ENCODE measurements at places on chromosomes 5 and 9.

- no peaks in the 10 kb centered on the region for H3K27me3 ChIP-seq
- no peaks in the 10 kb centered on the region for H3K4me1 ChIP-seq
- no peak overlapping the region for H3K27ac ChIP-seq
- H3K4me3 ChIP-seq, result no peak overlapping the region
These were observed 112.9 kb upstream of the ACTBL2 start for GRCh38 chr5:57595523-57595991.

DNA sequence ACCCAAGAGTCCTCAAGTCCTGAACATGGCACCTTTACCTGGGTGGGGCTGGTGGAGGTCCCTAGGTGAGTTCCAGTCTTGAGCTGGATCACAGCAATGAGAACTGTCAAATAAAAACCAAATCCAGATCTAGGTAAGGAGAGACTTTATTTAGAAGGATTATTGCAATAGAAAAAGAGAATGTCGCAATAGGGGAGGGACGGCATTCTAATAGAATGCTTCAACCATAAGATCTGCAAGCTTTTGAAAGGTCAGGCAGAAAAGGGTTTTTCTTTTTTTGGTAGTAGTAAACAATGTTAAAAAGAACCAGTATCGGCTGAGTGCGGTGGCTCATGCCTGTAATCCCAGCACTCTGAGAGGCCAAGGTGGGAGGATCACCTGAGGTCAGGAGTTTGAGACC is 5.2 kb upstream of the GCNT1 start:
- H3K4me1 ChIP-seq, result no peaks in the 10 kb centered on the region
- no peak overlapping the region for H3K27ac ChIP-seq

DNA sequence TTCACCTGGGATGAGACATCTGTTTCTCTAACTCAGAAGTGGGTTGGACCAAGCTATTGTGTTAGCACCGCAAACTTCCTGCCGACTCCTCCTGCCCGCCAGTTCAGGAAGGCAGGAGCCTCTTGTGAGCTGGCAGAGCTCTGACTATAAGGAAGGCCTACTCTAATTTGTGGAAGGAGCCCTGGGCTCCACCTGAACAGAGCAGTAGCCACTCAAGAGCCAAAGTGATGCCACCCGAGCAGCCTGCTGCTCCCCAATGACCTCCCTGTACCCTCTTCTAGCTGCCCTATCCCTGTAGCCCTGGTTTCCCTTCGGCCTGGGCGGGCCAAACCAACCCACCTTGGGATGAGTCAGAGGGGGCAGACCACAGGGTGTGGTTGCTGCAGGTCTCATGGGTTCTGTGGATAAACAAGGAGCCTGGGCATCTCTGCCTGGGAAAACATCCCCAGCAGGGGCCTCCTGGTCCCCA is 81.6 kb downstream of the PSD2 start:
- H3K27ac ChIP-seq, result no peak overlapping the region
- H3K27me3 ChIP-seq, result no peaks in the 10 kb centered on the region
- DNase-seq, result no peak
- no peak overlapping the region for H3K4me3 ChIP-seq

DNA sequence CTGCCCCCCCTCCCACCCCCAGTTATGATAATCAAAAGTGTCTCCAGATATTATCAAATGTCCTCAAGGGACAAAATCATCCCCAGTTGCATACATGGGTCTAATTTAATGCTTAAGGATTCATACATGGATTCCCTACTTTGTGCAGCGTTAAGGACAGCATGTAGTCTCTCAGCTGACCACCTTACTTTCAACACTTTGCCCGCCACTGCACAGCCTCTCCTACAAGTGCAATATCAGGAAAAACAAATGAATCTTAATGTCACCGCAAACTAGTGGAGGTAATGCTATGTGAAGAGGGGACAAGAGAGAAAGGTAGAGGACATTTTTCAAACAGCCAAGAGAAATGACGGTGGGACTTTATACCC is 78.6 kb downstream of the TLE1 start:
- no peak overlapping the region for H3K4me3 ChIP-seq
- no peak overlapping the region for H3K27ac ChIP-seq
- peaks cover 12% of the 10 kb centered on the region for H3K4me1 ChIP-seq
- DNase-seq, result no peak

GRCh38 chr5:148776261-148776660 is 50.1 kb upstream of the ADRB2 start:
- H3K27ac ChIP-seq, result no peak overlapping the region
- H3K27me3 ChIP-seq, result no peaks in the 10 kb centered on the region
- H3K4me3 ChIP-seq, result no peak overlapping the region
- no peaks in the 10 kb centered on the region for H3K36me3 ChIP-seq
- H3K4me1 ChIP-seq, result peaks cover 34% of the 10 kb centered on the region
- no peak for DNase-seq

DNA sequence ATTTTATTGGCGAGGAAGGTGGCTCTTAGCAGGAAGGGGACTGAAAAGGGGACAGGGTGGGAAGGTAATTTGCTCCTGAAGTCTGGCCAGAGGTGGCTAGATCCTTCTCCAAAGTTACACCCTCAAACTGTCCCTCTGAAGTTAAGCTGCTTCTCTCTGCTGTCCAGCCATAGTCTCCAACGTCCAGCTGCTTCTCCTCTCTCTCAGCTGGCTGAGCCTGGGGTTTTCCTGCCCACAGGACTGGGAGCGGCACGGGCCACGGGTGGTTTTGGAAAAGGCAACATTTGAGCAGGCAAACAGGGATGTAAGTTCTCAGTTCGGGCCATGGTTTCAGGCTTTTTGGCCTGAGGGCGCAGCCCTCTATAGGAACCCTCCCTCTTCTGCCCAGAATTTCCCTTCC is 128.3 kb downstream of the YIPF5 start:
- DNase-seq, result no peak
- no peaks in the 10 kb centered on the region for H3K27me3 ChIP-seq
- no peak overlapping the region for H3K4me3 ChIP-seq
- H3K4me1 ChIP-seq, result no peaks in the 10 kb centered on the region

DNA sequence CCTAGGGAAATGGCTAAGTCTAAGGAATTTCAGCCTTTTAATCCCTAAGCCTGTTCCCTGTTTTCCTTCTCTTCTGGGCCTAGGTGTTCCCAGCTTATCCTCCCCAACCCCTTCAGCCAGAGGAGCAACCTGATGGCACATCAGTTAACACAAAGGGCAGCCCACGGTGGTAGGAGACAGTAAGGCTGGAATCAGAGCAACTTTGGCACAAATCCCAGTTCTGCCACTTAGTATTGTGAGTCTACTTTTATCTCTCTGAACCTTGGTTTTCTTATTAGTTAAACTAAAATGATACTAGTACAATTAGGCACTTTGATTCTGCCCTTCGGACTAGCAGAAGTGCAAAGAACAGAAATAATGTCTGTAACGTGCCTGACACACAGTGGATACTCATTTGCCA is 246.8 kb downstream of the SAXO1 start:
- DNase-seq, result no peak
- no peaks in the 10 kb centered on the region for H3K27me3 ChIP-seq
- peaks cover 14% of the 10 kb centered on the region for H3K4me1 ChIP-seq
- no peak overlapping the region for H3K4me3 ChIP-seq
- peak overlapping the region; percentile 57 for H3K27ac ChIP-seq

- no peak for DNase-seq
- no peak overlapping the region for H3K4me3 ChIP-seq
- no peaks in the 10 kb centered on the region for H3K27me3 ChIP-seq
- no peak overlapping the region for H3K27ac ChIP-seq
These were observed 6.5 kb downstream of the ORM2 start for GRCh38 chr9:114336157-114336556.

DNA sequence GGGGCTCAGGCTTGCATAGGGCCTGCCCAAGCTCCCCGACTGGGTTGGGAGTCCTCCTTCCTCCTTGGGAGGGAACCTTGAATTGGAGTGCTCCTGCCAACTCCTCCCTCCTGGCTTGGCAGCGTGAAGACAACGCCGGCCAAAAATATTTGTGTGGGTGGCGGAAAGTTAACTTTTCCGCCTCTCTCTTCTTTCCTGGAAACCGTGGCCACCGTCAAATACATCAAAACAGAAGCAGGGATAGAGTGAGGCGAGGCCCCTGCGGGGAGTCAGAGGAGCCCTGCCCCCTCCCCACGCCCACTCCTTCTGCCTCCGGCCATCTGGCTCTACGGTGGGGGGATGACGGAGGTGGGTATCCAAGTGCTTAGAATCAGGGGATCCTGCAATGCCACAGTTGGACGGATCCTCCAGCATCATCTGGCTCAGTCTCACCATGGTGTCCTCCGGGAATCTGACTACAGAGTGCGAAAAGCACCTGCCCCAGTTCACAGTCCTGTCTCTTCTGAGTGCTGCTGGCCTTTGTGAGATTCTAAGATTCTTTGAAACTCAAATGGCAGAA is 25.2 kb upstream of the SYNPO start:
- no peaks in the 10 kb centered on the region for H3K36me3 ChIP-seq
- DNase-seq, result no peak
- no peaks in the 10 kb centered on the region for H3K27me3 ChIP-seq
- no peak overlapping the region for H3K4me3 ChIP-seq

DNA sequence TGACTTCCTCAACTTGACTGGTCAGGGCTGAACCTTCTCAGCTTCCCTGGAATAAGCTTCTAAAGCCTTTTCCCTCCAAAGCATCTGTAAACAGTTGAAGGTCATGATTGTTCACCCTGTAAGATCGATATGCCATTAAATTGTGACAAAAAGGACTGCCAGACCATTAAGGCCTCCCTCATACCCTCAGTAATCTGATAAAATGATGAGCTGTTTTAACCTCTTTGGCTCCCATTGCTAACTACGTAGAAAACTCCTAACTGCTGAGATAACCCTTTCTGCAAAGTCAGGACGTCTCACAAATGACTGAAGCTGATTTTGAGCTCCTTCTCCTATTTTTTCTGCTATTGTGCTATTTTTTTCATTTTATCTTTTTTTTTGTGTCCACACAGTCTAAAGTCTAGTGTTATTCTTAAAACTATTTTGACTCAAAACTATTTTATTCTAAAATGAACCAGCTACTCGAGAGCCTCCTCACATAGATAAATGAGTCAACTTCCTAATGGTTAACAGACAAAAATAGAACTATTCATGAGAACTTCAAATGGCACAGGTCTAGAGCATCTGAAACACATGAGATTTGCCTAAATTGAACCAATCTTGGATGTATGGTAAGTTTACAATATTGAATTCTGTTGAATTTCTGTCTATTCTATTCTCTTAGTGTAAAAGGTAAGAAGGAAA is 395.6 kb upstream of the TLE4 start:
- no peaks in the 10 kb centered on the region for H3K27me3 ChIP-seq
- H3K27ac ChIP-seq, result no peak overlapping the region
- no peak overlapping the region for H3K4me3 ChIP-seq
- H3K4me1 ChIP-seq, result no peaks in the 10 kb centered on the region
- no peak for DNase-seq

DNA sequence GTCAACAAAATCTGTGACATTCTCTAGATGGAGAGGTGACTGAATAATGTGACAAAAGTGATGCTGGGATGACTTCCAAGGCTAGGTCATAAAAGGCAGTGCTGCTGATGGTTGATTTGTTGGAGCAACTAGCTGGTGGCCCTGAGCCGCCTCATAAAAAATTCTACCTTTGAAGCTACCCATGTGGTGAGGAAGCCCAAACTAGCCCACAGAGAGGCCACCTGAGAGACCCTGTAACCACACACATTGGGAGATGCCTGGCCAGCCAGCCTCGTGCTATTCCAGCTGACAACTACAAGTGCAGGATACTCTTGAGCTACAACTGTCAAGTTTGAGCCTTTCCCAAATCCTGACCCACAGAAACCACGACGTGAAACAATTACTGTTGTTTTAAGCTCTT is 22.7 kb downstream of the CLTA start:
- DNase-seq, result no peak
- peaks cover 99% of the 10 kb centered on the region for H3K36me3 ChIP-seq
- no peak overlapping the region for H3K4me3 ChIP-seq
- peaks cover 42% of the 10 kb centered on the region for H3K4me1 ChIP-seq

DNA sequence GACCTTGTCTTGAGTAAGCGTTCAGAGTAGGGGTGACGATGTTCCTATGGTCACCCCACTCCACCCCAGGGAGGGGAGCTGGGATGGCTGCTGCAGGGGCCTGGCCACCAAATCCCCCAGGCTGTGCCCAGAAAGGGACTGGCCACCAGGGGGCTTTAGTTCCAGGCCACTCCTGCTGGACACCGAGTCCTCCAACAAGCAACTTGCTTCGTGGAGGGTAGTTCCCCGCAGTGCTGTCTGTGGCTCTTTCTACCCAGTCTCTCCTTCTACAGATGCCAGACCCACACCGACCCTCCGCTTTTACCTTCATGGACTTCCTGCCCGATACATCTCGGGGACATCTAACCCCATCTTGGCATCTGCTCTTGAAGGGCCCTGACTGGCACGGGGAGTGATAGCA is 35.7 kb upstream of the GABRP start:
- no peak for DNase-seq
- H3K4me1 ChIP-seq, result peaks cover 20% of the 10 kb centered on the region
- no peak overlapping the region for H3K27ac ChIP-seq
- peaks cover 37% of the 10 kb centered on the region for H3K27me3 ChIP-seq
- no peak overlapping the region for H3K4me3 ChIP-seq

DNA sequence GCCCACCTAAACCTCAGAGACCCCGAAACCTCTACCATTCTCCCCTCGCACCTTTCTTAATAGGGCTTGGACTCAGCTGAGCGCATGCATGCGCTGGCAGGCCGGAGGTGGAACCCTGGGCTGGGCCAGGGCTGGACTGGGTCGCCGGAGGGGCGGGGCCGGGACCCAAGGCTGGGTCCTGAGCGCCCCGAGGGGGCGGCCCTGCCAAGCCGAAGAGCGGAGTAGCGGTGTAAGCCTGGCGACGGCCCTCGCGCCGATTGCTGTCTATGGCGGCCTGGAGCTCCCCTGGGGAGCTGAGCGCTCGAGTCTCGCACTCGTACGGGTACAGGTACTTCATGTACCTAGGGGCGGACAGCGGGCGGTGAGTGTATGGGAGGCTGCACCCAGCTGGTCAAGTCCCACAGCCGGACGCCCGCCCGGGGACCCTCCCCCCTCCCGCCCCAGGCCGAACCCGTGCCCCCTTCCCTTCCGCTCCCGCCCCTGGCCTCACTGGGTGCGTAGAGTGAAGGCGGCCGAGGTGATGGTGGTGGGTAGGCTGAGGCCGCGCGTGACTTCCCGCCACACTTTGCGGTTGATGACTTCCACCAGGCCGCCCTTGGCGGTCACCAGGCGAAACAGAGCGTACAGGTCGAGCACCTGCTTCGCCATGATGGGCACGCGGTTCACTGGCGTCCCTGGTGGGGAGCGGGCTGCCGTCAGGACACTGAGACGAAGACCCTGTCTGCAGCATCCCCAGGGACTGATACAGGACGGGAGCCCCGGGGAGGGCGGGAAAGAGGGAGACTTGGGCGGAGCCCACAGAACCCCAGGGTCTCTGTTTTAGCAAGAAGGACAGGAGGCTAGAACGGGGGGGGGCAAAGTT is 3.3 kb upstream of the DCTN3 start:
- no peak overlapping the region for H3K4me3 ChIP-seq
- no peak for DNase-seq
- no peaks in the 10 kb centered on the region for H3K36me3 ChIP-seq
- peaks cover 52% of the 10 kb centered on the region for H3K4me1 ChIP-seq

GRCh38 chr9:100309992-100310391 is 42.8 kb downstream of the TEX10 start:
- no peak for DNase-seq
- H3K4me3 ChIP-seq, result no peak overlapping the region
- H3K36me3 ChIP-seq, result no peaks in the 10 kb centered on the region
- H3K27me3 ChIP-seq, result no peaks in the 10 kb centered on the region
- H3K27ac ChIP-seq, result no peak overlapping the region

Data from esophagus squamous epithelium (tissue), 5 donors.